Glomerular endothelial cell (primary cell): ENCODE measurements at places on chromosomes 7 and 10. TPM values are rescaled to one million over a fixed set of nuclear protein-coding genes. Genes with fewer than 3 reads are reported as not detected.

EBLN1 gene
- not detected in 2 replicates for total RNA-seq

DNA sequence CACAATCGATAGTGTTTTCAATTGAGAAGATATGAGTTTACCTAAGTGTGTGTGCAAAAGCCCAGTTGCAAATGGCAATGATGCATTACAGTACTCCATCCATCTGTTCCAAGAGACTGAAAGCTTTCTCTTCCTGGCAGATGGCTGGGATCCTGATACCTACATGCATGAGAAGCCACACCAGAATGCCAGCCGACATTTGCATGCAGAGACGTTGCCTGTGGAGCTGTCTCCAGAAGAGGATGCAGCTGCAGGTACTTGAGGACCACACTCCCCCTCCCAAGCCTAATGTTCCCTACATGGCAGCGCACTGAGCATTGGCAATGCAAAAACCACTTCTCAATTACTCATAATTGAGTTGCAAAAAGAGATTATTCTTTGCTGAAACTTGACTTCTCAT, 332.1 kb downstream of the WDR11 start:
- no peak for DNase-seq

DNA sequence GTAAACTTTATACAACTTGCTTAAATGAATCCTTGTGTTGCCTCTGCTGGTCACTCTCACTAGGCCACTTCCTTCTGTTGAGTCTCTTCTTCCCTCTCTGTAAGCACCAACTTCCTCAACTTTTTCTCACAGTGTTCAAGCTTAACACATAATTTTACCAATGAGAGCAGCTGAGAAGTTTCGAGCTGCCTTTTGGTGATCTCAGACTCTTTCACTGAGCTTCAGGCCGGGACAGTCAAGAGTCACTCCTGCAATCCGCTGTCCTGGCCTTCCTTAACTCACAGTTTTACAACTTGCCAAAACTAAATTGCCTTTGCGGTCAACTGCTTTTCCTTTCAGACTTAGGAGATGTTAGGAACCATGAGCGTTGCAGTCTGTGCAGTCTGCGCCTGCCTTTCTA, 47.4 kb downstream of the PRPF18 start:
- no peak for DNase-seq

GRCh38 chr7:24441314-24442027, 131.8 kb upstream of the PALS2 start:
- DNase-seq: no peak

- no peak for DNase-seq
These were observed 3.6 kb downstream of the TMEM254 start for GRCh38 chr10:80081801-80082750.

DNA sequence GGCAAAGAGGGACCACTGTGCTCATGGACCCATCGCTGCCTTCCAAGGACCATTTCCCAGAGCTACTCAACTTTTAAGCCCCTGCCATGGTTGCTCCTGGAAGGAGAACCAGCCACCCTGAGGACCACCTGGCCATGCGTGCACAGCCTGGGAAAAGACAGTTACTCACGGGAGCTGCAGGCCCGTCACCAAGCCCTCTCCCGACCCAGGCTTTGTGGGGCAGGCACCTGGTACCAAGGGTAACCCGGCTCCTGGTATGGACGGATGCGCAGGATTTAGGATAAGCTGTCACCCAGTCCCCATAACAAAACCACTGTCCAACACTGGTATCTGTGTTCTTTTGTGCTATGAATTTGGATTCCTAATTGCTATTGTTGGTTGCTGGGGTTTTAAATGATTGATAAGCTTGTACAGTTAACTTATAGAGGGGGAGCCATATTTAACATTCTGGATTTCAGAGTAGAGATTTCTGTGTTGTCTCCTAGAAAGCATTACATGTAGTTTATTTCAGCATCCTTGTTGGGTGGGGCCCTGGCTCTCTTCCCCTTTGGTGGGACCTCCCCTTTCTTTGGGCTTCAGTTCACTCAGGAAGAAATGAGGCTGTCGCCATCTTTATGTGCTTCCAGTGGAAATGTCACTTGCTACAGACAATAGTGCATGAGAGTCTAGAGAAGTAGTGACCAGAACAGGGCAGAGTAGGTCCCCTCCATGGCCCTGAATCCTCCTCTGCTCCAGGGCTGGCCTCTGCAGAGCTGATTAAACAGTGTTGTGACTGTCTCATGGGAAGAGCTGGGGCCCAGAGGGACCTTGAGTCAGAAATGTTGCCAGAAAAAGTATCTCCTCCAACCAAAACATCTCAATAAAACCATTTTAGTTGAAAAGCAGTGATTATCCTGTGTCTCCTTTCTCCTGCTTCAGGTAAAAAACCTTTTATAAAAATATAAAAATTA, 19.4 kb downstream of the LAT2 start:
- DNase-seq: no peak

GRCh38 chr7:114917211-114917839, 4.6 kb upstream of the MDFIC start:
- no peak for DNase-seq

- no peak for DNase-seq
These were observed 98.7 kb downstream of the CTBP2 start for GRCh38 chr10:125061557-125062226.

AOC1 gene
- total RNA-seq: not detected in 2 replicates
